ENCODE measurements at places on chromosomes 4 and X.

- DNase-seq, result no peak
Observed at GRCh38 chrX:107207089-107207488, 678 bp downstream of the DNAAF6 start.

GRCh38 chr4:179128299-179128698, 1686.1 kb upstream of the AGA start:
- DNase-seq, result no peak

- no peak for DNase-seq
Observed at GRCh38 chr4:184833046-184833838, 7.5 kb upstream of the ACSL1 start.

DNA sequence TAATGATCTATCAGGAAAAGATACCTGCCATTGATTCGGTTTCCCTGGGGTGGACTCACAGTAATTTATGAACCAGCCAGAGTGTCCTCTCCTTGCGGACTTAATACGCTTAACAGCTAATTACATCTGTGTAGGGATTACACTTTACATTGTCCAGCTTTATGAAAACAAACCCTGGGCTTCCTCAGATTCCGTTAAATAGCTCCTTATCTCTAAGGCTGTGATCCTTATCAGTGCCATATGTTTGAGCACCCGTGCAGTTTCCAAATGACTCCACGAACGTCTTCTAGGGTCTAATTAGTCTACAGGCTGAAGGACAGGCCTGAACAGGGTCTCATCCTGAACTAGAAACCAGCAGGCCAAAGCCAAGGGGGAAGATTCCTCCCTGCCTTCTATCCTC, 56.9 kb downstream of the KDR start:
- DNase-seq, result no peak

GRCh38 chr4:30860978-30861377, 140.8 kb downstream of the PCDH7 start:
- no peak for DNase-seq

- DNase-seq, result no peak
Observed at GRCh38 chrX:154350429-154351182, 23.8 kb downstream of the FLNA start.

DNA sequence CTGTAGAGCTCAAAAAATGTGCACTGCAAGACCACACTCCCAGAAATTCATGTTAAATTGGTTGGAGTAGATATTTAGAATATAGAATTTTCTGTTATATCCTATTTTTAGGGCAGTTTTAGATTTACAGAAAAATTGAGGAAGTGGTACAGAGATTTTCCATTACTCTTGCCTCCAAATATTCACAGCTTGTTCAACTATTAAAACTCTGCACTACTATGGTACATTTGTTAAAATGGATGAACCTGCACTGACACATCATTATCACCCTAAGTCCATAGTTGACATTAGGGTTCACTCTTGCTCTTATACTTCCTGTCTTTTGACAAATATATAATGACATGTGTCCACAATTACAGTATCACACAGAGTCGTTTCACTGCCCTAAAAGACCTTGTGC, 1724.5 kb downstream of the C4orf33 start:
- peak; percentile 19 for DNase-seq

DNA sequence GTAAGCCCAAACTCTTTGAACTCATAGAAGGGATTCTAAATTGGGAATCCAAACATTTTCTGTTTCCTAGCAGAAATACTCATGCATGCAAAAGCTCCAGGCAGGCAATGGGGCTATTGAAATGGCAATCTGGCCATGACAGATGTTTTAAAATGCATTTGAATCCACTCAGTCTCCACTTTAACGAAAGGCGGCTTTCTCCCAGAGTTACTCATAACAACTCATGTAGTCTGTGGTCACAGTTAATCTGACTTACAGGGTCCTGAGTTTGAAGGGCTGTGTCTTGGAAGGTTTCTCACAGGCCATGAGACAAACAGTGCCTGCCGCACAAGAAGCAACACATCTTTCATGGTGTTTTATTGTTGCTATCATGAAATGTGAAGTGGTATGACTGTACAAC, 185.7 kb downstream of the AMELX start:
- no peak for DNase-seq

DNA sequence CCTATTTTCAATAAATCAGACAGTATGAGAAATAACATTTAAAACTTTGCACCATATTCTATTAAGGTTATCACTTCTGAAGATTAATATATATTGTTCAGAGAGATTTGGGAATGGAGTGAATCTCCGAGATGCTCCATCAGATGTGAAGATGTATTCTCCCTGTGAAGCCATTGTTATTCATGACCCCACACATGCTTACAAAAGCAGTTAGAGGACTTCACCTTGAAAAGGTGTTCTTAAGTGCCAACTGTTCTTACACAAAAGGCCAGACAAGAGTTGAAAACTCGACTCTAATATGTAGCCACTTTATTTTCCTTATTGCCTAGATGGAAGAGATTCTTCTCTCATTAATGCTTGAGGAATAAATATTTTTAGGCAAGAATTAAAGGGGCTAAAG, 54.3 kb upstream of the NEIL3 start:
- DNase-seq, result no peak

GRCh38 chr4:1907848-1908525, 36.8 kb downstream of the NSD2 start:
- DNase-seq, result no peak

DNA sequence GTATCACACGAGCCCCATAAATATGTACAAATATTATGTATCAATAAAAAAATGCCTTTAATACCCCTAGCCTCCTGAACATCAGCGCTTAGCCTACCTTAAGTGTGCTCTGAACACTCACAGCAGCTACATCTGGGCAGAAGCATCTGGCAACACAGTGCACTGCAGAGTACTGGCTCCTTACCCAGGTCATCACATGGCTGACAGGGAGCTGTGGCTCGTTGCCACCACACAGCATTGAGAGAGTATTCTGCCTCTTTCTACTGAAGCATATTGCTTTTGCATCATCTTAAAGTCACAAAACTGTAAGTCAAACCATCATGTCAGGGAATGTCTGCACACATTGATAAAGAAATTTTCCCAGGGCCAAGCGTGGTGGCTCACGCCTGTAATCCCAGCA, 55.2 kb downstream of the TRIML1 start:
- no peak for DNase-seq

GRCh38 chrX:72094894-72095293, 36.8 kb downstream of the RTL5 start:
- DNase-seq, result no peak

DNA sequence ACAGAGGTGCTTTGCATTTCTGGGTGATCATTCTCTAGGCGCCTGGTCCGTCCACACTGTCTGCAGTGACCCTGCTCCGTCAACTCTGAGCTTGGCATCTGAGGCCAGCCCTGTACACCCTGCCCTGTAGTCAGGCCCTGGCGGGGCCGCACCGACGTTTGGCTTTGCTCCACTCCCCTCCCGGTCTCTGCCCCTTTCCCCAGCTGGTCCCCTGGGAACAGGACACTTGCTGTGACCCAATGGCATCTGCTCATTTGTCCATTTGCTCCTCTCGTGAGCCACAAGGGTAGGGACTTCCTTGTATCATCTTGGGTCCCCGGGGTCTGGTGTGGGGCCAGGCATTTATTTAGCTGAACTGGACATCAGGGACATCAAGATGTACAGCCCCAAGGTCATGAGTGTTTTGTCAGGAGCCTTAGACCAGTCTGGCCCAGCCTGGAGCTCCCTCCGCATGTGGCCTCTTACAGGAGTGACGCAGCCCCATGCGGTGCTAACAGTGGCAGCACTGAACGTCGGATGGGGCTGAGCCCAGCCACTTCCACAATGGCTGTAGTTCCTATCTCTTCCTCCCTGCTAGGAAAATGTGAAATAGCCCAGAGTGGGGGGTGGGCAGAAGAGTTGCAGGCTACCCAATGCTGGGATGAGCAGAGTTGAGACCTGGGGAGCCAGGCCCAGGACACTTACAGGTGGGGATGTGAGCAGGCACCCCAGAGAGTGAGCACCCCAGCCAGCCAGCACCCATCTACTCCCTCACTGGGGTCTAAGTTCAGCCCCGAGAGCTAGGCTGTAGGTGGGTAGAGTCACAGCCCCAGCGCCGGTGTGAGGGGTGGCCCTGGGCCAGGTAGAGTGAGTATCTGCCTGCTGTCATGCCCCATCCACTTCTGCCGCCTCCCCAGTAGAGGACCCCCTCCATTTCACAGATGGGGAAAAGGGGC, 2.0 kb upstream of the SH3BP2 start:
- DNase-seq, result no peak

GRCh38 chrX:64184396-64184795, 21.1 kb downstream of the AMER1 start:
- DNase-seq, result no peak

DNA sequence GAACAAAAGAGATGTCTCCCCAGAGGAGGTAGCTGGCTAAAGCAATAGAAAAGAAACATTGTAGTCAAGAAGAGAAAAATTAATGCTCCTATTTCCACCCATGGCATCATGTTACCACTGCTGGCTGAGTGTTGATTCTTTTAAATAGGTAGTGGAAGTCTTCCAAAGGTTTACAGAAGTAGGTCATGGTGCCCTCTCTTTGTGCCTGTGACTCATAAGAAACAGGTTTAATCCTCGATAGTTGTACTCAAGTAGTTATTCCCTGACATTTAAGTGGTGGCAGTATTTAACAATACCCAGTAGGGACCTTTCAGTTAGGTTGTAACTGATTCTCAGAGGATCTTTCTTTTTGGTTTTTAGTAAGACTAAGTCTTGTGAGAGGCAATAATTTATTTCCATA, 247.8 kb downstream of the TEX13A start:
- no peak for DNase-seq

DNA sequence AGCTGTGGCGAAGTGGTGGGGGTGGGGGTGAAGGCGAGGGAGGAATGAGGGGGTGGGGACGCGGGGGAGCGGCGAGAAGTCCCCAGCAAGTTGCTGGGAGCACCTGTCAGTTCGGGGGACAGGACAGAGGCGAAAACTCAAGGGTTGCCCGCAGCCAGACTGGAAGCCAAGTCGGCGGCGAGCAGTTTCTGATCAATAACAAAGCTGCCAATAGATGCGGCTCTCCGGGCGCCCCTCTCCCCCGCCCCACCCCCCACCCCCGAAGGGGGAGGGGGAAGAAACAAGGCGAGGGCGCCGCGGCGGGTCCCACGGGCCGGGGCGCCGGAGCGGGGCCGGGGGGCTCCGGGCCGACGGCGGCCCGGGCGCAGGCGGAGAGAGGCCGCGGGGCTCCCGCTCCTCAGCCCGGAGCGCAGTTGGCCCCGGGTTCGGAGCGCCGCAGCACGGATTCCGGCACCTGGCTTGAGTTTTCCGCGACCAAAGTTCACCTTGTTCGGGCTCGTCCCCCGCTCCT, 379 bp downstream of the PDGFC start:
- DNase-seq, result no peak

DNA sequence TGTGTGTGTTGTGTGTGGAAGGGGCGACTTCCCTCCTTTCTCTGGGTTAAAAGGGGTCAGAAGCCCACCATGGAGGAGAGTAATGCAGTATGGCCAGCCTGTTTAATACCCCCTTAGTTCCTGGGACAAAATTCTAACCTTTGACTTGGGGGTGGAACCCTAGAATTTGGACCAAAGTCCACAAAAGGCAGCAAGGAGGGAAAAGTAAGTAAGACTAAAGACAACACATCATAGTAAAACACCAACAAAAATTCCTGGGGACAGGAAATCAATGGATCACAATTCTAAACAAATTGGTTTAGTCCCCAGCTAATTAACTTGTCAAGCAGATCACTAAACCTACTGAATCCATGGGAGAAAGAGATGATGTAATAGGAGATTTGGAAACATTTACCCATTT, 3.1 kb downstream of the AMOT start:
- no peak for DNase-seq

GRCh38 chr4:70838204-70838603, 1.5 kb downstream of the GRSF1 start:
- DNase-seq, result no peak

- DNase-seq, result no peak
Observed at GRCh38 chr4:27128443-27128842, 267.8 kb downstream of the STIM2 start.

DNA sequence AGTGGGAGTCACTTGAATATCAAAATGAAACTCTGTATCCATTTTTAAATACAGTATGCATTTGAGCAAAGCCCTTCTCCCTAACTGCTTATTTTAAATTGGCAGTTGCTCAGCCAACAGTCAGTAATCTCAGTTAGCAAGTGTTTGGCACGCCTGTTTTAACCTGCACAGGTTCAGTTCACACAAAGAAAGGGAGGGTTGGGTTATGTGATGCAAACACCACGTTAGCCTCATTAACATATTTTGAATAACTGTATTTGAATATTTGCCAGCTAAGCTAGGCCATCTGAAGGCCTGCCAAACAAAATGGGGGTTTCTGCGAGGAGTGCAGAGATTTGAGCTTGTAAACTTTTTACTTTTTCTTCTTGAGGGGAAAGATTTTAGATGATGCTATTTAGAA, 19.8 kb downstream of the GAB1 start:
- DNase-seq, result peak; percentile 88

- no peak for DNase-seq
Observed at GRCh38 chr4:1366371-1367229, 19.6 kb downstream of the UVSSA start.

DNA sequence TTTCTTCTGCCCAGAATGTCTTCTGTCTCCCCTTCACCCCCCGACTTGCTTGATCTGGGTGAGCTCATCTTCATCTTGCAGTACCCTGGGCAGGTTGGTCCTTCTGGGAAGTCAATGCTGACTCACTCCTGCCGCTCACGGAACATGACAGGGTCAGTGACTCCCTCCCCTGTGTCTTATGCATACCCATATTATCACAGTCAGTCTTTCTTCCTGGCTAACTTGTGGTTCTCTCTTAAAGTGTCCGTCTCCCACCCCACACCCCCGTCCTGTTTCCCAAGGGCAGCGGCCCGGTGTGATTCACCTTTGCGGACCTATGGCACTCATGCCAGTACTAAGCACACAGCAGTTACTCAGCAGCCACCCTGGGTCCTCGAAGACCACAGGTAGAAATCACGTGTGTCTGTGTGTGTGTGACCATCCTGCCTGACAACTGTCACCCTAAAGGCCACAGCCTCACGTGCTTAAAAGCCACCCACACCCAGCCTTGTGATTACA, 17.7 kb downstream of the IQSEC2 start:
- DNase-seq, result no peak

GRCh38 chr4:127975121-127975770, 10.0 kb downstream of the ABHD18 start:
- no peak for DNase-seq

DNA sequence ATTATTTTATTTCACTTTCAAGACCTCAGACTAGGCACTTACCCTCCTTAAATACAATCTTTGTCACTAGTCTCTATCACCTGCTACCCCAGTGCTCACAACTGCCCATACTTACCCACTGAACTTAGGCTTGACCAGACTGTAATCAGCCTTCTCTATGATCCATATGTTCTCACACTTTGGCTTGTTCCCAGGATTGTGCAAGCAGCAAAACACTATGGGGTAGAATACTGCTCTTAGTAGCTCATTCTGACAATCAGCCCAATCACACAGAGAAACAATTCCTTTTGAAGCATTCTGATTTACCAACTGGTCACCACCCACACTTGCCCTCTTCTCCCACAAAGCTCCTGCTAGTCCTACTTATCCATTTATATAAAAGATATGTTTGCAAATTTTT, 878.3 kb downstream of the FSTL5 start:
- no peak for DNase-seq

GRCh38 chr4:123300222-123301039, 96.2 kb upstream of the SPRY1 start:
- no peak for DNase-seq

GRCh38 chr4:82905205-82905604, 4.7 kb downstream of the THAP9 start:
- DNase-seq, result no peak

- DNase-seq, result no peak
Observed at GRCh38 chrX:22800360-22800759, 199.4 kb upstream of the DDX53 start.

GRCh38 chrX:101530944-101531343, 19.4 kb upstream of the ARMCX1 start:
- DNase-seq, result no peak

GRCh38 chr4:173171098-173171497, 2.5 kb downstream of the GALNT7 start:
- DNase-seq, result peak; percentile 36

Measured in OCI-LY7 (cell line).